ENCODE measurements at places on chromosomes 5 and 9.

DNA sequence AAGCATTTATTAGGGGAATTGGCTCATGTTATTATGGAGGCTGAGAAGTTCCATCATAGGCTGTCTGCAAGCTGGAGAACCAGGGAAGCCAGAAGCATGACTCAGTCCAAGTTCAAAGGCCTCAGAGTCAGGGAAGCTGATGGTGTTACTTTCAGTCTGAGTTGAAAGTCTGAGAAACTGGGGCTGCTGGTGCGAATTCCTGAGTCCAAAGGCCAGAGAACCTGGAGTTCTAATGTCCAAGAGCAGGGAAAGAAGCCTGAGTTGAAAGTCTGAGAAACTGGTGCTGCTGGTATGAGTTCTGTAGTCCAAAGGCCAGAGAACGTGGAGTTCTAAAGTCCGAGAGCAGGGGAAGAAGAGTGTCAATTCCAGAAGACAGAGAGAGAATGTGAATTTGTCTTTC, 641.1 kb downstream of the ISL1 start:
- DNase-seq: no peak

DNA sequence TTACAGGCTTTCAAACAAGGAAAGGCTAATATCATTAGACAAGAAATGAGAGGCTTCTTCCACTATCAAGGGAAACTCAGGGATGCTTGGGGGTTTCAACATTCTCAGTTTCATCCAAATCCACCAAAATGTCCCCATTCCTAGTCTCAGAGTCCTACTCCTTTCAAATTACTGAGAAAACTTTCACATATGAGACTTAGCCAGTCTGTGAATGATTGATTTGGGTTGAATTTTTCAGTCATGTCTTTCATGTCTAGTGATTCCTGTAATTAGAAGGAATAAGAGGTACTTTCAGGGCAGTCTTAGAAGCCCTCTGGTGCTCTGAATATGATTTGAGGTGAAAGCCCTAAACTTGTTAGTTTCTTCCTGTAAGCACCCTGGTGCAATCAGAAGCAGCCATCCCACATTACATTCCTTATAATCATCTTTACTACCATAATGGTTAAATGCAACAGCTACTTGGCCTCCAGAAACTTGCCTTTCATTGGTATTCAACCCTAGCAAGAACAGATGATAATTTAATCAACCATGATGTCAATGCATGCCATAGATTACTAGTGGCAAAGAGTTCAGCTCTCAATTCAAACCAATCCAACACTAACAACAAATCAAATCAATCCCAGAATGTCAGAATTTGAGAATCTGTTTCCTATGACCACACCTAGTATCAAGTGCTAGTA, 50.7 kb upstream of the RIC1 start:
- no peak for DNase-seq

DNA sequence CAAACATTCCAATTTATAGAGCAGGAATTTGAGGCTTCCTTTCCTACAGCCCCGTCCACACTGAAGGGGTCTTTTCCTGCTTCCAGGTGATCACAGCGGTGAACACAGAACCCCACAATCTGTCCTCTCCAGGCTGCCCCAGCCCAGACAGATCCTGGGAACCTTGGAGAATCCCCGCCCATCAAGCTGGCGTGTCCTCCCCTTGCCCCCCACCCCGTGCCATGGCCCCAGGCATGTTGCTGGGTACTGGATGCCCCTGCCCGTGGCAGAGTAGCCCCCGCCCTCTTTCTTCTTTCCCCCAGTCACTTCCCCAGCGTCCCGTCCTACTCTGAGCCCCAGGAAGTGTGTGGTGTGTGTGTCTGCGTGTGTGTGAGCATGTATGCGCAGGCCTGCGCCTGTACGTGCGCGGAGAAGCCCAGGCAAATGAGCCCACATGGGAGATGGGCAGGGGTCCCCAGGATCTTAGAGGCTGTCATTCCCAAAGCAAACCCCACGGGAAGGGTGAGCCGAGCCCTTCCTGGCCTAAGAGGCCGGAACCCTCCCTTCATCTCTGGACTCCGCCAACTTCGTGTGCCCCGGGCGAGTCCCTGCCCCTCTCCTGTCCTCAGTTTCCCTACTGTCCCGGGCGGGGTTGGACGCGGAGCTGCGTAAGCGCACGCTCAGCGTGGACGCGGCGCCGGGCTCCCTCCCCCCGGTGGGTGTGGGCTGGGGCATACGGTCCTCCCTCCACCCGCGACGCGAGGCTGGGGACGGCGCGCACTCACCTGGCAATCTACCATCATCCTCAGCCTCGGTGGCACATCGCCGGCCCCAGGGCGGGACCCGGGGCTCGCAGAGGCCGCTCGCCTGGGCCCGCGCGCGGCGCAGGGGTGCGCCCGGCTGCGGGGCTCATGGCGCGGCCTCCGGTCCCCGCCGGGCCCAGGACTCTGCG, 15.2 kb downstream of the GBGT1 start:
- no peak for DNase-seq

DNA sequence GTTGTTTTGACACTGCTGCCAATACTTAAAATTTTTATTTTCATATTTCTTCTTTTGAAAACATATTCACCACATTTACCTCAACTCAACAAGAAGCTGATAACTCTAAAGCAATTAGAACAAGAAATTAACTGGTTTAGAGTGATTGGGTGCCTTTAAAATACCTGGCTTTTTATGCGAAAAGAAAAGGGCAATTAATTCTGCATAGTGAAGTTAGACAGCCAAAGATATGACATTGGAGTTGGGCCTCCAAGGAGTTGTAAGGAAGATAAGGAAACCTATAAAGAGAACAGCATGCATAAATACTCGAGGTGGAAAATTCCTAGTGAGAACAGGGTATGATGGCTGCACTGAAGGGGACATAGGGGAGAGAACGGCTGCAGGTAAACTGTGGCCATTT, 9.6 kb downstream of the AK6 start:
- no peak for DNase-seq
